Activated T-helper 1 cell treated with anti-CD3 and anti-CD28 coated beads, Interleukin-12 subunit alpha, Interleukin-12 subunit beta, Interleukin-2, Interleukin-4 antibody, amounts not matched to agents 30 ng/mL and 10 ng/mL and 1 ng/mL, durations not matched to agents 14 hours and 24 hours and 36 hours (primary cell): ENCODE measurements at places on chromosomes 11 and 22. TPM values are rescaled to one million over a fixed set of nuclear protein-coding genes. Genes with fewer than 3 reads are reported as not detected.

DNA sequence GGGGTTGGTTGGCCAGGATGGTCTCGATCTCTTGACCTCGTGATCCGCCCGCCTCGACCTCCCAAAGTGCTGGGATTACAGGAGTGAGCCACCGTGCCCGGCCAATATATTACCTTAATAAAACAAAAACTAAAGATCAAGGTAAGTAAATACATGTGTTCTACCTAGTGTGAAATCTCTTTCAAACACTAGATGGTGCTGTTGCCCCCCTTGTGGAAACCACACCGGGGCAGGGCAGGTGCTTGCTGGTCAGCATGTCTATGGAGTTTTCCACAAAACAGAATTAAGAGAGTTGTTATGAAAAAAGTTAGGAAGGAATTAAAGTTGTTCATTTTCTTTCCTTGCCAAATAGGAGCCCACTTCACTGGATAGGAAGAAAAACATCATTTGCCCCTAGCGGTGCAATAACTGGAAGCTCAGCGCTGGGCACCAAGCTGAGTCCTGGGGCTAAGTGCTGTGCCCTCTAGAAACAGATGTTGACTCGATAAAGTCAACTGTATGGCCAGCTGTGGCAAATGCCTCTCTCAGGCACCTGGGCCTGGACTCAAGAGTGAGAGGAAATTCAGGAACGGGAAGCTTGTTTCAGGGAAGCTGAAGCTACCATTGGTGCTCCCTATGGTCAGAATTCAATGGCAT lies 6.3 kb upstream of the KCNJ5 start:
- peak; percentile 52 for DNase-seq
- H3K4me1 ChIP-seq: no peaks in the 10 kb centered on the region
- H3K4me3 ChIP-seq: no peak overlapping the region
- H3K36me3 ChIP-seq: no peaks in the 10 kb centered on the region
- no peak overlapping the region for H3K27ac ChIP-seq

GRCh38 chr11:46240371-46240770 lies 37.1 kb upstream of the CREB3L1 start:
- H3K4me1 ChIP-seq: peaks cover 48% of the 10 kb centered on the region
- DNase-seq: no peak
- H3K36me3 ChIP-seq: no peaks in the 10 kb centered on the region
- H3K4me3 ChIP-seq: no peak overlapping the region
- H3K27me3 ChIP-seq: peaks cover 4% of the 10 kb centered on the region

GRCh38 chr11:11381471-11382105 lies 28.5 kb upstream of the CSNK2A3 start:
- no peaks in the 10 kb centered on the region for H3K4me1 ChIP-seq
- no peak overlapping the region for H3K4me3 ChIP-seq
- DNase-seq: no peak
- no peak overlapping the region for H3K27ac ChIP-seq
- H3K36me3 ChIP-seq: no peaks in the 10 kb centered on the region

- no peaks in the 10 kb centered on the region for H3K27me3 ChIP-seq
- H3K4me3 ChIP-seq: no peak overlapping the region
- no peak for DNase-seq
- no peak overlapping the region for H3K27ac ChIP-seq
Measured at GRCh38 chr11:46102843-46103242, 18.4 kb downstream of the PHF21A start.

- H3K4me3 ChIP-seq: no peak overlapping the region
- no peaks in the 10 kb centered on the region for H3K4me1 ChIP-seq
- peaks cover 3% of the 10 kb centered on the region for H3K36me3 ChIP-seq
Measured at GRCh38 chr22:42131562-42131961, 952 bp upstream of the CYP2D6 start.

Gene MMP3
- not detected in 2 replicates for total RNA-seq

DNA sequence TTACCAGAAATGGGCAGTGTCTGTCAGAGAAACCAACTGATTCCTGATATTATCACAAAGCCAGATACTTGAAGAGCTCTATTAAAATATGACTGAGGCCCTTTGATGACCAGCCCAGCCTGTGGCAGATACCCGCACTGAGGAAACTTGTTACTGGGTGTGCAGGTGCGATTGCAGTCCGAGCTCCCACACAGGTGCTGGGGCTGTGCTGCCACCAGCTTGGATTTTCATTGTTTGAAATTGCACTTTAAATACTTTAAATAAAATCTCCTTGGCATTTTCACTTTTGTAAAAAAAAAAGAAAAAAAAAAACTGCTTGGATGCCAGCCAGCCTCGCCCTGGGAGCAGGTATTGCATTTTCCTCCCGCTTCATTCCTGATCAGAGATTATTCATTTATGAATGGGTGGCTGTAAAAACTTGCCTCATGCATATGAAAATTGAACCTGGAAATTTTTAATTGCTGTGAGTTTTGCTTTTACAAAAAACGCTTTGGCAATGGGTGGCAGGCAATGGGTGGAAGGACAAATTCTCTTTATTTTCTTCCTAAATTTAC lies 21.2 kb downstream of the EHF start:
- DNase-seq: no peak
- H3K4me1 ChIP-seq: no peaks in the 10 kb centered on the region
- H3K4me3 ChIP-seq: no peak overlapping the region
- H3K27ac ChIP-seq: no peak overlapping the region

DNA sequence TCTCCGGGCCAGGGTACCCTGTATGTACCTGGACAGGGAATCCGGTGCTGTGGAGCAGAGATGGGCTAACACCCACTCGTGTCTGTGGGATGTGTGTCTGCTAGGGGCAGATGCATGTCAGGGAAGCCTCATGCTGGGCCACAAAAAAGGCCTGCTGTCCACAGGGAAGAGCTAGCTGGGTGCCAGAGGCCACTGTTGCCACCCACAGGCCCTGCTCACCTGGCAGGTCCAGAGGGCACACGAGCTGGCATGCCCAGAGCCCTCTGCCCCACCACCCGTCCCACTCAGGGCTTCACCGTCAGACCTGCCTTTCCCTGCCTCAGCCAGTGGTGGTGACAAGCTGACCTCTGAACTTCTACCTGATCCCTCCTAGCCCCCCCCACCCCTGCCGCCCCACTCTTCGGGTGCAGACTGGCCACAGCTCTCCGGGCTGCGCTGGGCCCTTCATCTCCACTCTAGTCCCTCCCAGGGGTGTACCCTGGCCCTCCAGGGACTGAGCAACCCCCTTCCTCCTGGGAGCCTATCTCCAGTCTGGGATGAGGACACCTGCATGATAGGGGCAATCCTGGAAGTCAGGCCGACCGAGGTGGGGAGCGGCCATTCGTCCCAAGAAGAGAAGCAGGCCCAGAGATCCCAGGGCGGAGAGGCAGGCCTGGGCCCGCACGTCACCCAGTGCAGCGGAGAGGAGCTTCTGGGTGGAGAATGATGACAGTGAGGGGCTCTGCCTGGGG lies 1.4 kb downstream of the SLC25A22 start:
- H3K27me3 ChIP-seq: no peaks in the 10 kb centered on the region
- peaks cover 4% of the 10 kb centered on the region for H3K4me1 ChIP-seq
- no peak for DNase-seq
- peak overlapping the region; percentile 83 for H3K27ac ChIP-seq
- H3K36me3 ChIP-seq: peaks cover 6% of the 10 kb centered on the region

DNA sequence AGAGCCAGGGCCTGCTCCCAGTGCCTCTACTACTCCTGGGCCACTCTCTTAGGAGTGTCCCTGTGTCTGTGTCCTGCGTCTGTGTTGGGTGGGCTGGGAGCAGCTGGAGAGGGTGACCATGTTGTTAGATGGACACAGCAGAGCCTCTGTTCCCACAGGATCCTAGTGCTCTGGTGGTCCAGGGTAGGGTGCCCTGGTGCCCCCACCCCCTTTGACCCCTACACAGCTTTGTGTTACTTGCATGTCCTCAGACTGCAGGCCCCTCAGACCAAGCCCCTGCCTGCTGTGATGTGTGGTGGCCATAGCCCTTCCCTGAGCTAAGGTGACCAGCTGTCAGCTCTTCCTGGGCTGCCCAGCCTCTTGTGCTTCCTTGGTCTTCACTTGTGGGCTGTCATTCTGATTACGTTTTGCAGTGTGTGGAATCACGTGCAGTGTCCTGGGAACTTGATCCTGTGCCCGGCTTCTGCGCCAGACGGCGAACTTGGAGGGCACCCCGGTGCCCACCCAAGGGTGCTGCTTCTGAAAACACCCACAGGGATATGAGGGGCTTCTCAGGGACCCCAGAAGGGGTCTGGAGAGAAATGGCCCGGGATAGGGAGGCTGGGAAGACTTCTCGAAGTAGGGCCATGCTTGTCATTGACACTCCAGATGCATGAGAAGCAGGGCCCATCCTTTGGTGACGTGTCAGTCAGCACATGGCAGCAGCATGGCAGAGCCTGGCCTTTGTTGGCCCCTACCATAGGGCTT lies 1.5 kb downstream of the TANGO2 start:
- peak overlapping the region; percentile 93 for H3K4me3 ChIP-seq
- H3K4me1 ChIP-seq: peaks cover 22% of the 10 kb centered on the region
- H3K27ac ChIP-seq: peak overlapping the region; percentile 85
- H3K27me3 ChIP-seq: peaks cover 16% of the 10 kb centered on the region
- no peak for DNase-seq
- H3K36me3 ChIP-seq: no peaks in the 10 kb centered on the region

Gene KCNK4
- total RNA-seq: 0.16 and 0.29 TPM in 2 replicates

Gene H19
- total RNA-seq: not detected in 2 replicates

- no peaks in the 10 kb centered on the region for H3K4me1 ChIP-seq
- H3K4me3 ChIP-seq: no peak overlapping the region
- H3K36me3 ChIP-seq: no peaks in the 10 kb centered on the region
- H3K27ac ChIP-seq: no peak overlapping the region
- H3K27me3 ChIP-seq: no peaks in the 10 kb centered on the region
Measured at GRCh38 chr11:86978756-86979608, 23.8 kb upstream of the FZD4 start.

- H3K36me3 ChIP-seq: no peaks in the 10 kb centered on the region
- no peak for DNase-seq
- no peak overlapping the region for H3K27ac ChIP-seq
- H3K4me1 ChIP-seq: no peaks in the 10 kb centered on the region
- H3K27me3 ChIP-seq: peaks cover 4% of the 10 kb centered on the region
Measured at GRCh38 chr22:47372596-47373385, 610.3 kb downstream of the TBC1D22A start.

Gene OR6A2
- total RNA-seq: 0.31 and 0.47 TPM in 2 replicates

DNA sequence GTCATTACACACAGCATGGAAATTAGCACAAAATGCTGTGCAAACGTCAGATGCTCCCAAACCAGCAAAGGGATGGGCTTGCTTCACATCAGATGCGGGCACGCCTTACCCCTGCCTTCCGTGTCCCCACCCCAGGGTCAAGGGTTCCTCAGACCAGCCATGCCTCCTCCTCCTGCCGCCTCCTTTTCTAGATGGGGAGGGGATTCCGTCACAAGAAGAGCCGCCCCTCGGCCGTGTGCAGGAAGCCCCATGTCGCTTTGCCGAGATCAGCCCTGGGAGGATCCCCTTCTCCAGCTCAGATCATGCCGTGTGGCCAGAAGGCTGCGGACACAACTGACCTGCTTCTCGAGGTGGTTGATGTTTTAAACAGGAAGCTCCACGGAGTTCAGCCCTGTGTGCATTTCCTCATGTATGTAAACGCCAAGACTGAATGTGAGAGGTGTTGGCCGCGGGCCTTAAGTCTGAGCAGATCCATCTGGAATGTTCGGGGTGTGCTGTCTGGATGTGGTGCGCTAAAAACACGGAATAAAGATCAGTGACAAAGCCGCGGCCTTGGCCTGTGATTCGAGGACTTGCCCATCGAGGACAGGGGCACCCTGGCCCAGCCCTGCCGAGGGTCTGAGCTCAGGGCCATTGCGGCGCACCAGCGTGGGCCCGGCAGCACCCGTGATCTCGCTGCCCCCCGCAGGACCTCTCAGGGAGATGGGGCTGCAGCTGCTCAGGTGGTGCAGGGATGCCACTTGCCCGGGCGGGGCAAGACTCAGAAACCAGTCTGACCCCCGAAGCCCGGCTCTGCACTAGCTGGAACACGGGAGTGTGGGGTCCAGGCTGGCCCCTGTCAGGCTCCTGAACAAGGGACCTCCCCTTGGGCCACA lies 412.9 kb downstream of the TBC1D22A start:
- H3K36me3 ChIP-seq: no peaks in the 10 kb centered on the region
- H3K27ac ChIP-seq: no peak overlapping the region
- no peak overlapping the region for H3K4me3 ChIP-seq
- H3K27me3 ChIP-seq: no peaks in the 10 kb centered on the region
- no peaks in the 10 kb centered on the region for H3K4me1 ChIP-seq

Gene OR5B21
- not detected in 2 replicates for total RNA-seq

DNA sequence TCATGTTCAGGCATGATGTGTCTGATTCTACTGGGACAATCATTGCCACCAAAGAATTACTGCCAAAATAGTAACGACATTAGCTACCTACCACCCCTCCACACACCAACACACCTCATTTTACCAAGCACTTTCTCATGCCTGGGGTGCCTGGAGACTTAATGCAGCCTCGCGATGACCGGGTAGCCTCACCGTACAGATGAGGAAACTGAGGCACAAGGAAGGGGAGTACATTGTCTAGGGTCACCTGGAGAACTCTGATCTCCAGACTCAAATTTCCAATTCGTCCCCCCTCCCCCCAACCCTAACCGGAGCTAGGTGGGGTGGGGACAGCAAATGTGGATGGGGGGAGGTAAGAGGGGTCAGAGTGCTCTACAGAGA lies 2.7 kb upstream of the RTN4RL2 start:
- peaks cover 53% of the 10 kb centered on the region for H3K27me3 ChIP-seq
- no peak for DNase-seq
- peak overlapping the region; percentile 72 for H3K4me3 ChIP-seq
- peaks cover 36% of the 10 kb centered on the region for H3K4me1 ChIP-seq

DNA sequence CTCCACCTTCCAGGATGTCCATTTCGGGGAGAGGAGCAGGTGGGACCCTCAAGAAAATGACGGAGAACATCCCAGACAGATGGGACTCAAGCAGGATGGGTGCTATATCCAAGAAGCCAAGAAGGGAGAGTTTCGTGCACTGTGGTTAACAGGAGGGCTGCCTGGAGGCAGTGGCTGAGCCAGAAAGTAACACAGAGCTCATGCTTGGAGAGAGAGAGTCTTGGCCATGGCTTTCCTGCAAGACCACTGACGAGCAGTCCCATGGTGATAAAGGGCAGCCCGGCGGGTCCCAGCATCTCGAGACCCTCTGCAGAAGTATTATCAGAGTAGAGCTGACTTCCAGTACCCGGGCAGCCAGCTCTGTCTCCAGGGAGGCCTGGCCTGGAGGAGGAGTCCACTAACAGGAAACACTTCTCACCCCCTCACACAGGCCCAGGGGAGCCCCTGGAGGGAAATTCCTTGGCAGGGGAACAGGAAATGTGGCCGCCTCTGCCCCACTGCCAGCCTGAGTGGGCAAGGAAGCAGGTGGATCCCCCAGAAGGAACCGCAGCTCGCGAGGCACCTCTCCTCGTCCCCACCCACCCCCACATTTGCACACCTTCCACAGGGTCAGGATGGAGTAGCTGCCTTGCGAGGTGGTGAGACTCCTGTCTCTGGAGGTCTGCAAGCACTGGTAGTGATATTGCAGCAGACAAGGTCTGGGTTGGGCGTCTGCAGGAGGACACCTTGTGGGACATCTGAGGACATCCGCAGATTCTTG lies 32.2 kb downstream of the CYTH4 start:
- H3K27me3 ChIP-seq: peaks cover 3% of the 10 kb centered on the region
- H3K27ac ChIP-seq: peak overlapping the region; percentile 80
- H3K4me3 ChIP-seq: peak overlapping the region; percentile 58
- DNase-seq: peak; percentile 56
- peaks cover 61% of the 10 kb centered on the region for H3K4me1 ChIP-seq

GRCh38 chr11:61567286-61568061 lies 13.4 kb downstream of the SYT7 start:
- H3K4me1 ChIP-seq: no peaks in the 10 kb centered on the region
- H3K36me3 ChIP-seq: no peaks in the 10 kb centered on the region
- H3K4me3 ChIP-seq: no peak overlapping the region
- H3K27me3 ChIP-seq: peaks cover 17% of the 10 kb centered on the region
- no peak overlapping the region for H3K27ac ChIP-seq
- DNase-seq: peak; percentile 54

- H3K27ac ChIP-seq: peak within 1 kb of the TSS; percentile 99
- peaks cover 35% of the 10 kb centered on the region for H3K36me3 ChIP-seq
- H3K4me1 ChIP-seq: peaks cover 36% of the 10 kb centered on the region
- no peak for DNase-seq
Measured at GRCh38 chr11:125624756-125625213, at the start of gene CHEK1. Gene CHEK1, plus strand, starts transcription at chr11:125625163. Its CDS starts 1,606 bp downstream, at chr11:125626769.

Gene UPK3A
- not detected in 2 replicates for total RNA-seq
